ENCODE measurements at places on chromosomes 16 and 17.

DNA sequence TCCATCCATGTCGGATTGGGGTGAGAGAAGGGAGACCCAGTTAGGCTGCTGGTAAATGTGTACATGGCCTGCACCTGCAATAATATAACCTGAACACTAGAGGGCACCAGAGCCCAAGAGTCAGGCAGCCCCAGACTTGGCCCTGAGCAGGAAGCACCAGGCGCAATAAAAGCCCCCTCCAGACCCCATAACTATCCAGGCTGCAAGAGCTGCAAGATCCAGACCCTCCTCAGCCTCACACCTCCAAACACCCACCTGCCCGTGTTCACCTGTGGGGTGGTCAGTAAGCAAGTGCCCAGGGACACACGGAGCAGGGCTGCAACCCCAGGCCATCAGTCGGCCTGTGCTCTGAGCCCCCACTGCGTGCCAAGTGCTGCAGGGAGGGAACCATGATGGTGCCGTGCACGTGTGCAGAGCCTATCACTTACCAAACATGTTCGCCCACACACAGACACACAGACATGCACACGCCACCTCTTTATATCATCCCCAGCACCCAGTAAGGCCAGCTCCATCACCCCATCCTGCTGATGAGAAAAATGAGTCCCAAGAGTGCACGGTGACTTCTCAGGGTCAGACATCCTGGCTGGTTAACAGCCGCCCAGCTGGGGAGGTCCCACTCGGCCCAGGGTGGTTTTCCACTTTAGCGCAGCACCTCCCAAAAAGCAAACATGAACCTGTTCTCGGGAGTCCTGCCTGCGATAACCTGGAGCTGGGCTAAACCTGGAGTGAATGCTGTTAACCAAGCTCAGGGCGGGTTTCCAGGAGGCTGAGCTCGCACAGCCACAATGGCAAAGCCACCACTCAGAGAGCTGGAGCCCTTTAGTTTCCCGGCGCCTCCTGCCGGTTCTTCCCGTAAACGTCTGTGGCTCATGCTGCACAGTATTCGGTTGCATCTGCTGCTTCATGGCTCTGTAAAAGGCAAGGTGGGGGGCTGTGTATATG lies 439.8 kb downstream of the SOX9 start:
- no peak for DNase-seq

- DNase-seq, result no peak
Measured at GRCh38 chr17:57341611-57342540, 85.6 kb downstream of the MSI2 start.

DNA sequence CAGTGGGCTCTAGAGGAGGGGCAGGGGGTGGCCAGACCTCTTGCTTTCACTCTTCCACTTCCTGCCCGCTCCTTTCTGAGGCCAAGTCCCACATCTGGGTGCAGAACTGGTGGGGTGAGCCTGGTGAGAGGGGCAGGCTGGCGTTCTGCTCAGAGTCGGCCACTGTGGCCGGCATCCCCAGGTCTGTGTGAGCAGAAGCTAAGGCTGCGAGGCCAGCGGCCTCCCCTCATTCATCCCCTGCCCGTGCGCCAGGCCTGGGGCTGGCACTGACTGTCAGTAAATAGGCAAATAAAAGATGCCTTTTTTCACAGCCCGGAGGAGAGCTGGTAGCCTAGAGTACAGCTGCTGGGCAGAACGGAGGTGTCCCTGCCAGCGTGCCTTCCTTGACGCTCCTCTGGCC lies 1.2 kb downstream of the DEF8 start:
- no peak for DNase-seq

DNA sequence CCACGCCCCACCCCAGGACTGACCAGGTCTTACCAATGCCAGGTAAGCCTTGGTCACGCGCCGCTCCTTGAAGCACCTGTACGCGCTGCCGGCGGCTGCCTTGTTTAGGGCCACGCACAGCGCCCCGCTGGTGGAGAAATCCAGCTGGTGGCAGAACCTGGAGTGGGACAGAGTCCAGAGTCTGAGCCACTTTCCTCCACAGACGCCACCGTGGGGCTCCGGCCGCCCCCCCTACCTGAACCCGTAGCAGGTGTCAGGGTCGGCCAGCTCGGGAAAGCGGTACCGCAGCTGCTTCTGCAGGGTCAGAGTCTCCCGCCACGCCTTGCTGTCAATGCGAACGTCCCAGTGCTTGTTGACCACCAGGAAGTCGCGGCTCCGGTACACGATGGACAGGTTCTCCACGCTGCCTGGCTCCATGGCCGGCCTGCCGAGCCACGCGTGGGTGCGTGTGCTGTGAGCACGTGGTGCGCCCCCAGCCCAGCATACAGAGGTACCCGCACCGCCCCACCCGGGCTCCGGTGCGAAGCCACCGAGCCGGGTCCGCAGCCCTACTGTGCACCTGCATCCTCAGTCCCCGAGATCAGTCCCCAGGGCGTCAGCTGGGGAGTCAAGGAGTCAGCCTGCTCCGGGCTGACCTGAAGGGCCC lies 737 bp downstream of the RPUSD1 start:
- DNase-seq, result no peak

GRCh38 chr16:84547546-84548061 lies 43.1 kb upstream of the MEAK7 start:
- DNase-seq, result no peak

Data from DMS 273 treated with DMSO at 0.1 percent for 48 hours (cell line).